Fibroblast of villous mesenchyme (primary cell): ENCODE measurements at places on chromosomes 16 and 17.

DNA sequence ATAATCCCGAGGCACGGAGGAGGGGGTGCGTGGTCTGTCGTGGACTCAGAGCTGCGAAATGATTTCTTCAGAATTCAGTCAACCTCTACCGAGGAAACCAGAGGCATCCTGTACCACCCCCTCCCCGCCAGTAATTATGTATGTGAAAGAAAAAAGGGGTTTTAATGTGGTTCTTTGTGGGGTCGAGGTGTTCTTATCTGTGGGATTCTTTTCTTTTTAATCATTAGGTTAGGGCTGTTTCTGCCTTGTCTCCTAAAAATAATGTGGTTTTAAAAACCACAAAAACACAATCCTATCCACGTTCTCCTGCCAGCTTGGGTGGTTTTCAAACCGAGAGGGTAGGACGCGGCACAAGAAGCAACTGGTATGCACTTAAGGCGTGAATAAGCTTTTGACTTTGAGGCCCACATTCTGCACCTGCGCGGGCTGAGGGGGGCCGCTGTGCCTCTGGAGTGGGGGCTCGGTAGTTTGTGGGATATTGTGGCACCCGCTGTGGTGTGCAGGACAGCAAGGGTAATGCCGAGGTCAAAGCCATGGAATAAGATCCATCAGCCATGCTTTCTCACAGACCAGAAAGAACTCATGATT lies 1.0 kb downstream of the SLC47A1 start:
- DNase-seq: peak; percentile 21

DNA sequence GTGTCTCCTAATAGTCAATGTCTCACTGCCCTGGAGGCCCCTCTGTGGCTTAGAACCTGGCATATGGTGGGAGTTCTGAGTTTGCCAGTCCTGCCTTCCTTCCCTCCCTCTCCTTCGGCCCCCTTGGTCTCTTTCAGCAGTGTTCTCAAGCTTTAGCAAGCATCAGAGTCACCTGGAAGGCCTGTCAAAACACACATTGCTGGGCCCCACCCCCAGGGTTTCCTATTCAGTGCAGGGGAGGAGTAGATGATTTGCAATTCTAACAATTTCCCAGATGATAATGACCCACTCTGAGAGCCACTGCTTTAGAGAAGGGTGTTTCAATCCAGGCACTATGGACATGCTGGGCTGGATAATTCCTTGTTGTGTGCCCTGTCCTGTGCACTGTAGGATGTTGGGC lies 26.4 kb upstream of the TMEM220 start:
- no peak for DNase-seq

DNA sequence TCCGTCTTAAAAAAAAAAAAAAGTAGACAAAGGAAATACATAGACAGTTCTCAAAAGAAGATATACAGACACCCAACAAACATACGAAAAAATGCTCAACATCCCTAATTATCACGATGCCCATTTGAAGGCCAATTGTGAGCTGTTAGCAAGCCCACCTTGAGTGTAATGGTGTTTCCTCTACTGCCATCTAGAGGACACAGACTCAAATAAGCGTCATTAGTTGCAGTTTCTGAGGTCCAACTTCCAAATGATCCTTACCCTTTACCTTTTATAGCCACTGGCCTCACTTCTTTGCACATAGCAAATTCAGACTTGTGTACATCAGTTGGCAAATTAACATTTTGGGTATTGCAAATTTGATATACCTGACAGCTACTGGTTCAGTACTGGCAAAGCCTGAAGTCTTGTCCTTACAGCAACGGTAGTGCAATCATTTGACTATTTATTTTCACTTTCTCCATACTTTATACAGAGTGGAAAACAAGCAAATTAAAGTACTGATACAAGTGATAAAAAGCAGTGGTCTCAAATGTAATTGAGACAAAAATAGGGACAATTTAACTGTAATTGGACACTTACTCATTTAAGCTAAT lies 536.3 kb upstream of the EEF2KMT start:
- DNase-seq: no peak

- DNase-seq: no peak
Measured at GRCh38 chr16:47983999-47984580, 171.7 kb downstream of the ABCC12 start.
